Activated naive CD4-positive, alpha-beta T cell treated with anti-CD3 and anti-CD28 coated beads, Interleukin-2, amount 10 ng/mL, durations not matched to agents 5 hours and 36 hours (primary cell): ENCODE measurements at places on chromosomes 2 and 18. TPM values are rescaled to one million over a fixed set of nuclear protein-coding genes. Genes with fewer than 3 reads are reported as not detected.

The APOB gene
- total RNA-seq: not detected

The MYO1B gene
- 2.2 TPM for total RNA-seq

The TACR1 gene
- total RNA-seq: not detected

The DNAH6 gene
- 0.53 TPM for total RNA-seq

The DOK6 gene
- not detected for total RNA-seq

The CTAGE1 gene
- not detected for total RNA-seq

The TNFRSF11A gene
- total RNA-seq: 16.6 TPM

The PROM2 gene
- total RNA-seq: 0.07 TPM

The MAPRE3 gene
- total RNA-seq: 1.6 TPM

The OR6B2 gene
- total RNA-seq: not detected

The ZNF521 gene
- not detected for total RNA-seq

The STPG4 gene
- 0.48 TPM for total RNA-seq

The LHCGR gene
- not detected for total RNA-seq

The NEU2 gene
- not detected for total RNA-seq
